Activated CD4-positive, alpha-beta memory T cell treated with anti-CD3 and anti-CD28 coated beads, Interleukin-2, amount 10 ng/mL, durations not matched to agents 7 days and 5 days (primary cell): ENCODE measurements at places on chromosomes 5 and 9.

GRCh38 chr5:43039471-43040286, 440 bp downstream of the ANXA2R start:
- DNase-seq: peak; percentile 71

- DNase-seq: no peak
Observed at GRCh38 chr5:14506140-14506538, 75.5 kb upstream of the OTULINL start.

GRCh38 chr9:78601957-78602565, 305.1 kb downstream of the PSAT1 start:
- no peak for DNase-seq

DNA sequence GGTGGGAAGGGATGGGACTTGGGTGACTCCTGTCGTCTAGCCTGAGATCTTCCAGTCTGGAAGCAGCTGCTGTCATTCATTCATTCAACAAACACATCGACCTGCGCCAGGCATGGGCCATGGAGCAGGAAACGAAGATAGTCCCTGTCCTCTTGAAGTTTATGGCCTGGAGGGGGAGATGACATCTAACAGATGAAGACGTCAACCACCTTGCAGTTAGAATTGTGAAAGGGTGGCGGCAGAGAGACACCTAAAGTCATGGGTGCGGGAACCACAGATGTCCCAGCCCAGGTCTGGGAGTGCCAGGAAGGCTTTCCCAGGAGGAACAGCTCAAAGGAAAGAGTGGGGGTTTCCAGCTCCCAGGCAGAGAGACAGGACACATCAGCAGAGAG, 21.0 kb upstream of the IER5L start:
- DNase-seq: no peak

DNA sequence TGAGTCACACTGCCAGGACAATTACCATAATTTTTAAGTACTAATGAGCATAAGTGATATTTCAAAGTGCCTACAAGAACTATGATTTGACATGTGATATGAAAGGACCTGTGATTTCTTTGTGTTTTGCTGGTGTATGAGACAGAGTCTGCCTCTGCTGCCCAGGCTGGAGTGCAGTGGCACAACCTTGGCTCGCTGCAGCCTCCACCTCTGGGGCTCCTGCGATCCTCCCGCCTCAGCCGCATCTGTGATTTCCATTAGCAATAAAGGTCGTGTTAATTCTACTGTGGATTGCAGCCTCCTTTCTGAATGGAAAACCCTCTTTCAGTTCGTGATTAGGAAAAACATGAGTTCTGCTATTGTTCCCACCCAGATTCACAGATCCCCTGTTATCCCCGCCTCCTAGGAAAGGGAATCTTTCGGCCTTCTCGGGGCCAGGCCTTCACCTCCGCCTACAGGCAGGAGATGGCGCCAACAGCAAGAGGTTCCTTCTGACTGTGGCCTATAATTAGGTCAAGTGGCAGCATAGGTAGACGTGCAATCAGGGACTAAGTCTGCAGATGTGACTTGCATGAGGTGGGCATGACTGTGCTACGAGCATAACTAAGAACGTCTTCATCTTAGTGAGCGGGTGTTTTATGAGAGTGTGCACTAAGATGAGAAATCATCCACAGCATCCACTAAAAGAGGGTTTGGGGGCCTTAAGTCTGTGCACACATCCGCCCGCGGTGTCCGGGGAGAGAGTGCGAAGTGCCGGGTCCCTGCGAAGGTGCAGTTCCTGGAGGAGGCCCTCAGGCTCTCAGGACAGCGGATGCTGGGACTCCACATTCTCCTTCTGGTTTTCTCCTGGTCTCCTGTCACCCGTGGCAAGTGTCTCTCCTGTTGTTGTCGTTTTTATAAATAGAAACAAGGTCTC, 23.1 kb downstream of the TRIM7 start:
- DNase-seq: peak; percentile 71

GRCh38 chr5:145826895-145827674, 8.1 kb downstream of the PRELID2 start:
- DNase-seq: no peak

GRCh38 chr5:61245486-61245885, 83.2 kb upstream of the SMIM15 start:
- no peak for DNase-seq

DNA sequence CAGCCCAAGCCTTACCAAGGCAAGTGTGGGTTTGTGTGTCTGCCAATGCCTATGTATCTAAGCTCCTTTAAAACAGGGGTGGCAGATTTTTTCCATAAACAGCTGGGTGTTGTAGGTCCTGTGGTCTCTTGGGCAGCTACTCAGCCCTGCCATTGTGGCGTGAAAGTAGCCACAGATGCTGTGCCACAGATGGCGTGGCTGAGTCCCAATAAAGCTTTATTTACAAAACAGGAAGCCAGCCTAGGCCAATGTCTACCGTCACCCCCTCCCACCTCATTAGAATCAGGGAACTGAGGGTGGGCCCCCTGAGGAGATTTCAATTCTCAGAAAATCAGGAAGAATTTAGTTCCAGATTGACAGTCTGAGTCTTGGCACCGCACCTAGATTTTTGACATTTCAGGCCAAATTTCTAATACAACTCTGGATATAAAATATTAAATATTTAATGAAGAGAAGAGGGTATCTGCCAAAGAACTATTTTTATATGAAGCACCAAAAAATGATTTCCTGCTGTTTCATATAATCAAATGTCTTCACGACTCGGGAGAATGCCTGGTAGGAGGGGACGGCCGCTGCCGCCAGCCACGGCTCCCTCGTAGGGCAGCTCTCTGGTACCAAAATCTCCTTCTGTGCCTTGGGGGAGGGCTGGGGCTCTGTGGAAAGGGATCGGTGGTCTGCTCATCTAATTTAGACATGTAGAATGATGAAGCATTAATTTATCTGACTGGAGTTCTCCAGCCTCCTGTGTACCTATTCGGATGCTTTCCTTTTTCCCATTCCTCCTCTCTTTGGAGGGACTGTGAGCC, 420.9 kb downstream of the IRX2 start:
- DNase-seq: no peak

- DNase-seq: peak; percentile 20
Observed at GRCh38 chr5:136249678-136250266, 56.8 kb upstream of the SMIM32 start.

GRCh38 chr9:738209-738915, 103.1 kb upstream of the DMRT1 start:
- DNase-seq: no peak
